ENCODE measurements at places on chromosomes 13 and 19.

DNA sequence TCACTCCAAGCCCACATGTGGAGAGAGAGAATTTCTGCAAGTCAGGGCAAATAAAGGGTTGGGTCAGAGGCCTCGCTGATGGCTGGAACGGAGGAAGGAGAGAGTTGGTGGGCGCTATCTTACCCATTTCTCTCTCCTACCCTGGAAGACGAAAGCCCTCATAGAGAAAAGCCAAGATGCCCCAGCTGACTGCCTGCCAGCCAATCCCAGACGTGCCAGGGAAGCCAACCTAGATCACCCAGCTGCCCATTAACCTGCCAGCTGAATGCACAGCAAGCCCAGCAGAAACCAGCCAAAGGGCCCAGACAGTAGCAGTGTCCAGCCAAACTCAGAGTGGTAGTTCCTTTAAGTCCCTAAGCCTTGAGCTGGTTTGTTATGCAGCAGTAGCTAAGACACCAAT is 167.0 kb upstream of the ZNF507 start:
- DNase-seq, result no peak

- no peak for DNase-seq
Observed at GRCh38 chr13:39783051-39783450, 127.6 kb downstream of the COG6 start.

DNA sequence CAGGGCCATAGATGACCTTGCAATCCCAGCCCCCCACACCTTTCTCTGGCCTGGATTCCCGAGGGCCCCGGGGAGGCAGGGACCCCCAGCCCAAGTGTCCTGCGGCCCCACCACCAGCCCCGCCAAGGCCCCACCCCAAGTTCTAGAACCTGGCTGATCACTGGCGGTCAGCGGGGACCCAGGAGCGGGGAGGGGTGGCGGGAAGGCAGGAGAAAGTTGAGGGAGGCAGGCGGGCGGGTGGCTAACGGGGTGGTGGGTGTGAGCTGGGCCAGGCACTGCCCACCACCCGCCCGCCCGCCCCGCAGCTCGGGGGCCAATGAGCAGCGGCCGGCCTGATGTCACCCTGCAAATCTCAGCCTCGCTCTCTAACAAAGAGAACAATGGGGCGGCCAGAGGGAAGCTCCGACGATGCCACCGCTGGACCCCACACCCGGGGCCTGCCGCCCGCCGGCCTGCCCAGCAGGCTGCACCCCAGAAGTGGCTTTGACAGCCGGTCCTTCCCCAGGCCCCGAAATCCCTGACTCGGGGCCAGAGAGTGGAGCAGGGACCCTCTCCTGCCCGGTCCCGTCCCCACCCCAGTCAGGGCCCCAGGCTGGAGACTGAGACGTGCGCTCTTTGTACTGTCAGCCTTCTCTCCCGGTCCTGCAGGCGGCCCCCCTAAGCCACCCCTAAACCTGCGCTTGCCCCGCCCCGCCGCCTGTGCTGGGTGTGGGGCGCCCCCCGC is 1.6 kb downstream of the MEX3D start:
- DNase-seq, result no peak

DNA sequence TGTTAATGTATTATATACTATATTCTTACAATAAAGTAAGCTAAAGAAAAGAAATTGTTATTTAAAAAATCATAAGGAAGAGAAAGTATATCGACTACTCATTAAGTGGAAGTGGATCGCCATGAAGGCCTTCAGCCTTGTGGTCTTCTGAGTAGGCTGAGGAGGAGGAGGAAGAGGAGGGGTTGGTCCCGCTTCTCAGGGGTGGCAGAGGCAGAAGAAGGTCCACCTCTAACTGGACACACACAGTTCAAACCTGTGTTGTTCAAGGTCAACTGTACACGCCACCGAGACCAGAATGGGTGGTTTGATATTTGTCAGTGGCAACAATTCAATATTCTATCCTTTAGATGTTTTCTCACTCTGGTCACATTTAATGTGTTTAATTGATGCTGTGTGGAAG is 67.2 kb downstream of the ALOX5AP start:
- DNase-seq, result no peak

GRCh38 chr13:111531505-111531904 is 211.1 kb downstream of the TEX29 start:
- DNase-seq, result no peak
